ENCODE measurements at places on chromosomes 2 and 18. TPM values are rescaled to one million over a fixed set of nuclear protein-coding genes. Genes with fewer than 3 reads are reported as not detected.

GAD1 gene
- total RNA-seq = 4.7 TPM

REG3A gene
- total RNA-seq = not detected

DNA sequence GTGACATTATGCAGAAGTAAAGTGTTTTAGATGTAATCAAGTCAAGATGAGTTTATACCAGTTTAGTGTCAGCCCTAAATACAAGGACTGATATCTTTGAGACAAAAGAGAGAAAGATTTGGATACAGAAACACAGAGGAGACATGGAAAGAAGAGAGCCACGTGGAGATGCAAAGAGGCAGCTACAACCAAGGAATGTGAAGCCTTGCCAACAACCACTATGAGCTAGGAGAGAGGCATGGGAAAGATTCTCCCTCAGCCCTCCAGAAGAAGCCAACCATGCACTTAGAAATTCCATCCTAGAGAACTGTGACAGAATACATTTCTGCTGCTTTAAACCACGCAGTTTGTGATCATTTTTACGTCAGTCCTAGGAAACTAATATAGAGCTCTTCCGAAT, 217.2 kb downstream of the DOK6 start:
- DNase-seq = peak; percentile 90
- H3K27ac ChIP-seq = no peak overlapping the region
- no peaks in the 10 kb centered on the region for H3K4me1 ChIP-seq
- H3K36me3 ChIP-seq = no peaks in the 10 kb centered on the region
- no peak overlapping the region for H3K4me3 ChIP-seq

- no peaks in the 10 kb centered on the region for H3K4me1 ChIP-seq
- no peak overlapping the region for H3K27ac ChIP-seq
- H3K4me3 ChIP-seq = no peak overlapping the region
These were observed 508.3 kb upstream of the MYT1L start for GRCh38 chr2:2839393-2839781.

- H3K4me3 ChIP-seq = no peak overlapping the region
- H3K27me3 ChIP-seq = no peaks in the 10 kb centered on the region
- H3K27ac ChIP-seq = no peak overlapping the region
- no peak for DNase-seq
These were observed 232.8 kb downstream of the CCDC85A start for GRCh38 chr2:56416500-56417176.

DNA sequence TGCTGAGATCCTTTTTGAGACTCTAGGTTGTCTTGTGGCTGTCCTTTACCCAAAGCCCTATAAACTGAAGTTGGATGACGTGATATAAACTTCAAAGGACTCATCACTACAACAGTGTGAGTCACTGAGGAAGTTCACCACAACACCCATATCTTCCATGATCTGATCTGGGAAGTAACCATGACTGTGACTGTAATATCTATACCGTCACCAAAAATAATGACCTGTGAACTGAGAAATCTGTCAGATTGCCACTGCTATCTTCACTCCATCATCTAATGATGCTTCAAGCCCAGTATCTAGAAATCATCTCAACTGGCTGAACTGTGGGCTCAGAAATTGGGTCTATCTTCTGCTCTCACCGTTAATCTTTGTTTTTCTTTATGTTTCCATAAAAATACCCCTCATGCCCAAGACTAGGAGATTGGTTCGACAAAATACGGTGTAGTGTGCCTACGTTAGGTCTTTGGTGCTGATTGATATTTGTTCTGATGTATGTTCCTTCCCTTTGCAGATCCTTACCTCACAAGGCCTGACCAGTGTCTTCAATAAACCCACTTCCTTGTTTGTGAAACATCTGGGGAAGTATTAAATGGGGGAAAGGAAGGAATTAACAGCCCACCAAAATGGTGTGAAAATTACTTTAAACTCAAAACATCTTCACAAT, 78.2 kb downstream of the MYL12B start:
- no peak overlapping the region for H3K4me3 ChIP-seq
- no peak overlapping the region for H3K27ac ChIP-seq
- no peaks in the 10 kb centered on the region for H3K36me3 ChIP-seq
- DNase-seq = peak; percentile 55
- H3K27me3 ChIP-seq = no peaks in the 10 kb centered on the region

DNA sequence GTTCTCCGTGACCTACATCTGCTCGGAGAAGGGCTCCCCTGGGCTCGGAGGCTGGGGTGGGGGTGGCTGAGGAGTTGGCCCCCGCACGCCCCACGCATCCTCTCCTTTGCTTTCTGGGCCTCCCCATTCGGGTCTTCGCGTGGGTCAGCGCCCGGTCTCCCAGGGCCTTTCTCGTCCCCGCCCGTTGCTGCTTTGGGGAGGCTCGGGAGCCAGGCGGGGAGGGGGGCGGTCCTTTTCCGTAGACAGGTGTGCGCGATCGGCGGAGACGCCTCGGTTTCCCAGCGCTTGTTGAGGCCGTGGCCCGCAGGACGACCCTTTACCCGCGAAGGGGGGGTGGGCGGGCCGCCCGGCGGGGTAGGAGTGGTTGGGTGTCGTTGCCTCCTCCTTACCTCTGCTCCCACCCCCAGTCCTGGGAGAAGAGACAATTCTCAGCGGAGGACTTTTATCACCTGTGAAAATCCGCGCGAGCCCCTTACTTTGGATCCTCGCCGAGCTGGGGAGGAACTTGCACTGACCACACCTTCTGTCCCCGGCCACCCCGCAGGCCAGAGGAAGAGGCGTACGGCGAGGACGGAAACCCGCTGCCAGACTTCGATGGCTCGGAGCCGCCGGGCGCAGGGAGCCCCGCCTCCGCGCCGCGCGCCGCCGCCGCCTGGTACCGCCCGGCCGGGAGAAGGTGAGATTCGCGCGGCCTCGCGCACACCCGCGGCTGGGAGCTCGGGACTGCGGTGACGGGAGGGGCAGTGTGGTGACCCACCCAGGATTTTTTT, 2.6 kb downstream of the ADCYAP1 start:
- peak overlapping the region; percentile 28 for H3K4me3 ChIP-seq
- H3K4me1 ChIP-seq = peaks cover 20% of the 10 kb centered on the region
- no peak for DNase-seq
- H3K36me3 ChIP-seq = no peaks in the 10 kb centered on the region
- peaks cover 92% of the 10 kb centered on the region for H3K27me3 ChIP-seq

GRCh38 chr18:12659904-12660605, 2.1 kb upstream of the SPIRE1 start:
- no peaks in the 10 kb centered on the region for H3K4me1 ChIP-seq
- no peak overlapping the region for H3K27ac ChIP-seq
- peak; percentile 63 for DNase-seq
- no peaks in the 10 kb centered on the region for H3K36me3 ChIP-seq
